ENCODE measurements at places on chromosomes 6 and 20.

- peak; percentile 85 for DNase-seq
Observed at GRCh38 chr20:3173610-3174441, 477 bp upstream of the LZTS3 start.

DNA sequence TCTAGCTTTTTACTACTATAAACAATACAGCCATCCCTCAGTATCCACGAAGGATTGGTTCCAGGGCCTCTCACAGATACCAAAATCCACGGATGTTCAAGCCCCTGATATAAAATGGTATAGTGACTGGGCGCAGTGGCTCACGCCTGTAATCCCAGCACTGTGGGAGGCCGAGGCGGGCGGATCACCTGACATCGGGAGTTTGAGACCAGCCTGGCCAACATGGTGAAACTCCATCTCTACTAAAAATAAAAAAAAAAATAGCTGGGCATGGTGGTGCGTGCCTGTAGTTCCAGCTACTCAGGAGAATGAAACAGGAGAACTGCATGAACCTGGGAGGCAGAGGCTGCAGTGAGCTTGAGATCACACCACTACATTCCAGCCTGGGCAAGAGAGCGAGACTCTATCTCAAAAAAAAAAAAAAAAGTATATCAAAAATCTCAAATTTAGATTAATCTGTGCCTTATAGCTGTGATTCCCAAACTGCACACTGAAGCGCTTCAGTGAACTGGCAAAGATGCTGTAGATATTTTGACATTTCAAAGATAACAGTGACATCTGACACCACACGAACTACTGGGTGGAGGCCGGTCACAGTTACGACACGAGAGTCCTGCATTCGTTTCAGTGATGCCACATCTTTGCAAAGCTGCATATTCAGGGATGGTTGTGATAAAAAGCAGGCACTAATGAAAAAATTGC, 38.3 kb downstream of the MRS2 start:
- no peak for DNase-seq

GRCh38 chr20:2524709-2525506, 11.5 kb upstream of the TMC2 start:
- peak; percentile 77 for DNase-seq

DNA sequence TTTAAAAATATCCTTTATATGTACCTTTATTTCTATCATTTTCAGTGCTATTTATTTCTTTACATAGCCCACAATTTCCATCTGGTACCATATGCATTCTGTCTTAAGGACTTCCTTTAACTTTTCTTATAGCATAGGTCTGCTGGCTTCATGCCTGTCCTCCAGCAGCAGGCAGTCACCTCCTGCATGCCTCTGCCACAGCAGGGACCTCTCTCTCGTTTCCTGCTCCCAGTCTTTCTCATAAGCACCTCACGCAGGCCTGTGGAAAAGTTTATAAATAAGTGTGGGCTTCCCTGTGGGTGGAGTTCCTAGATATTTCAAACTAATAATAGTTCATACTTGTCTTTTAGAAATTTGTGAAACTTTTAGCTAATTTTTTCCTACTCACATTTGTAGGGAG, 133.9 kb downstream of the KCNQ5 start:
- no peak for DNase-seq

DNA sequence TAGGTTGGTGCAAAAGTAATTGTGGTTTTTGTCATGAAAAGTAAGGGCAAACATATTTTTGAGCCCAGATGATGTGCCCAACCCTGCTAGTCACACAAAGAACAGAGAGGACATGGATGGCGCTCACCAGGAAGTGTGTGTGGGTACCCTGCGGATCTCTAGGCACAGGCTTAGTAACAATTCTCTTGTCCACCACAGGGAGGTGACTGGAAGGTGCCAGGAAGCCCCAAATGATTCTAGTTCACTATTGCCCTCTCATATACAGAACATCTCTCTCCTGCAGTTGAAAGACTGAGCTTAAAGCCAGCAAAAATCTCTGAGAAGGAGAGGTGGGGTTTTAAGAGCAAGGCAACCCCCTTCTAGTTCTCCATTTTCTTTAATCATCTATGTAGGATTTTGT, 272.1 kb upstream of the TAB2 start:
- DNase-seq = peak; percentile 21

Measured in ELR (cell line).